ENCODE measurements at places on chromosomes 2 and 18.

- no peak for DNase-seq
These were observed 420.3 kb downstream of the SOCS6 start for GRCh38 chr18:70709144-70709543.

DNA sequence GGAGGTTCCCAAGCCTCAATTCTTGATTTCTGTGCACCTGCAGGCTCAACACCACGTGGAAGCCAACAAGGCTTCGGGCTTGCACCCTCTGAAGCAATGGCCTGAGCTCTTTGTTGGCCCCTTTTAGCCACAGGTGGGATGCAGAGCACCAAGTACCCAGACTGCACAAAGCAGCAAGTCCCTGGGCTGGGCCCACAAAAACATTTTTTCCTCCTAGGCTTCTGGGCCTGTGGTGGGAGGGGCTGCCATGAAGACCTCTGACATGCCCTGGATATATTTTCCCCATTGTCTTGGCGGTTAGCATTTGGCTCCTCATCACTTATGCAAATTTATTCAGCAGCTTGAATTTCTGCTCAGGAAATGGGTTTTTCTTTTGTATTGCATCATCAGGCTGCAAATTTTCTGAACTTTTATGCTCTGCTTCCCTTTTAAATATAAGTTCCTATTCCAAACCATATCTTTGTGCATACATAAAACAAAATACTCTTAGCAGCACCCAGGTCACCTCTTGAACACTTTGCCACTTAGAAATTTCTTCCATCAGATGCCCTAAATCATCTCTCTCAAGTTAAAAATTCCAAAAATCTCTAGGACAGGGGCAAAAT is 9.0 kb upstream of the MATN3 start:
- DNase-seq, result no peak

GRCh38 chr2:131584380-131584779 is 56.7 kb downstream of the CCDC74A start:
- DNase-seq, result no peak

DNA sequence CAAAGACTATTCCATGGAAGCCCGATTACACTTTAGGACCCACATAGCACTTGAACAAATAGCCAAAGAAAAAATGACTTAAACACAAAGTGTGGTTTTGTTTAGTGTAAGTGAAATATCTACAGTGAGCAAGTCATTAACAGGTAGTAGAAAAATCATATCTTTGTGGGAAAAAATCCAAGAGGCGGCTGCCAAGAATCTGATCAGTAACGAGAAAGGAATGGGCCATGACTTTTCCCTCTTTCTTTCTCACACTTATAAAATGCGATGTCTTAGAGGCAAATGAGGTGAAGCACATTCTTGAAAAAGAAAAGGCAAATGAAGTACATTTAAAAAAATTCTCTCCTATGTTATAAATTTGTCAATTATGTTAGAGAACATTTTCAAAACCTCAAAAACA is 12.9 kb upstream of the GEMIN6 start:
- no peak for DNase-seq

GRCh38 chr2:96233880-96234316 is 25.3 kb upstream of the STARD7 start:
- DNase-seq, result no peak

GRCh38 chr2:219460424-219460926 is 25.8 kb downstream of the SPEG start:
- DNase-seq, result no peak

DNA sequence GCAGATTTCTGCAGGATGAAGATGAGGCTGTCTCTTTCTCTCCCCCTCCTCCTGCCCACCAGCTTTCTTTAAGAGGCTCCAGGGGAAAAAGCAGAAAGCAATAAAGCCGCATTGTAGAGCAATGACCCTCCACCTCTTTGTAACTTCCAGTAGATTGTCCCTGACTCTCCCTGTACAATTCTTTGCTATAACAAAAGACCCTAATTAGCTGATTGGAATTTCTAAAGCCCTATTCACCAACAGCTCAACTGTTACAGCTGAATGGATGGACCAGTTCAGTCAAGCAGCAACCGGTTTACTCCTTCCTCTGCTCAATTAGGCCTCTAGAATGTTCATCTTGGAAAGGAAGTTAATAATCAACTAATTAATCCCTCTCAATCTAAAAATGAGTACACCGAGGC is 301.0 kb downstream of the STK39 start:
- DNase-seq, result no peak

DNA sequence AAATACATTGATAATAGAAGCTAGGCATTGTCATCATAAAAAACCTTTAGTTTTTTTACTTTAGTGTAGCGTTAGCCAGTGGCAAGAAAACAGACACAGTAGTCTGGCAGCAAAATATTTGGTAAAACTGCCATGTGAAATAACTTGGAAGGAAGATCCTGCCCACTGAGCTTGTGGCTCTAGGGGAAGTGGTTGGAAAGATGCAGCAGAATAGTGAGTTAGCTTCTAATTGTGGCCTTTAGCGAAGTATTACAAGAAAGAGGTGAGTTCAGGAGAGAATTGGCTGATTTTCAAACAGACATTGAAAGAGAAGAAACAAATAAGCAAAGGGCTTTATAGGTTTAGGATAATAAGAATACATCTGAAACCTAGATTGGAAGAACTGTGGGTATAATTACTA is 1887.8 kb upstream of the CELF4 start:
- DNase-seq, result no peak

- no peak for DNase-seq
These were observed 36.0 kb downstream of the PCBP1 start for GRCh38 chr2:70123051-70123828.
